ENCODE measurements at places on chromosomes 16 and 17. TPM values are rescaled to one million over a fixed set of nuclear protein-coding genes. Genes with fewer than 3 reads are reported as not detected.

Gene WIPF2
- total RNA-seq, result 13.8 TPM

DNA sequence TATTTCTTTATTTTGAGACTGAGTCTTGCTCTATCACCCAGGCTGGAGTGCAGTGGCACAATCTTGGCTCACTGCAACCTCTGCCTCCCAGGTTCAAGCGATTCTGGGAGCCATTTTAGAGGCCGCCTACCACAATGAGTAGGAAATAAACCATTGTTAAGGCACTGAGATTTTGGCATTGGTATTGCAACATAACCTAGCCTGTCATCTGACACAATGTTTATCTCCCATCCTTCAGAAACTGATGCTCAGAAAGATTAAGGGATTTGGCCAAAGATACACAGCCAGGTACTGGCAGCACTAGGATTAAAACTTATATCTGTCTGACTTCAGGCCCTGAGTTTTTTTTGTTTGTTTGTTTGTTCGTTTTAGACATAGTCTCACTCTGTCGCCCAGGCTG lies 8.0 kb upstream of the COPS3 start:
- H3K27ac ChIP-seq, result no peak overlapping the region
- no peaks in the 10 kb centered on the region for H3K4me1 ChIP-seq
- no peak for DNase-seq
- H3K27me3 ChIP-seq, result no peaks in the 10 kb centered on the region
- H3K36me3 ChIP-seq, result no peaks in the 10 kb centered on the region

GRCh38 chr16:55640701-55641327 lies 15.0 kb upstream of the SLC6A2 start:
- H3K36me3 ChIP-seq, result no peaks in the 10 kb centered on the region
- no peaks in the 10 kb centered on the region for H3K4me1 ChIP-seq
- H3K27me3 ChIP-seq, result no peaks in the 10 kb centered on the region
- H3K27ac ChIP-seq, result no peak overlapping the region
- DNase-seq, result no peak

DNA sequence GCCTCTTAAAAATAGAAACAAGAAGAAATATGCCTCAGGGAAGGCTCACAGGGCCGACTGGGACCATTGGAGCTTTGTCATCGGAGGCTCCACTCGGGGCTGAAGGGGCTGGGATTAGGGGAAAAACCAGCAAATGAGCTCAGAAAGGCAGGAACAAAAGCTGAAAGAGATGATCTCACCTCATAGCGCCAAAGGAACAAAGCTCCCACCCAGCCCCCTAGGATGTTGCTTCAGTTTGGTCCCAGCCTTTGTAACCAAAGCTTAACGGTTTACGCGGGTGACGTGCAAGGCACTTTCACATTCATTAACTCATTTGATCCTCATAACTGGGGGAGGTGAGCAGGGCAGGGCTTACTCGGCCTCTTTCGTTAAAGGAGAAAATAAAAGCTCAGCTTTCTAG lies 168.5 kb upstream of the DYNLRB2 start:
- DNase-seq, result no peak
- H3K4me3 ChIP-seq, result no peak overlapping the region
- no peaks in the 10 kb centered on the region for H3K36me3 ChIP-seq

- no peak for DNase-seq
- H3K36me3 ChIP-seq, result no peaks in the 10 kb centered on the region
- no peak overlapping the region for H3K4me3 ChIP-seq
Observed at GRCh38 chr17:10062691-10063385, 135.6 kb downstream of the GAS7 start.
